ENCODE measurements at places on chromosomes 2 and 18.

- no peak for DNase-seq
Measured at GRCh38 chr2:238586931-238587775, 160.4 kb downstream of the ASB1 start.

DNA sequence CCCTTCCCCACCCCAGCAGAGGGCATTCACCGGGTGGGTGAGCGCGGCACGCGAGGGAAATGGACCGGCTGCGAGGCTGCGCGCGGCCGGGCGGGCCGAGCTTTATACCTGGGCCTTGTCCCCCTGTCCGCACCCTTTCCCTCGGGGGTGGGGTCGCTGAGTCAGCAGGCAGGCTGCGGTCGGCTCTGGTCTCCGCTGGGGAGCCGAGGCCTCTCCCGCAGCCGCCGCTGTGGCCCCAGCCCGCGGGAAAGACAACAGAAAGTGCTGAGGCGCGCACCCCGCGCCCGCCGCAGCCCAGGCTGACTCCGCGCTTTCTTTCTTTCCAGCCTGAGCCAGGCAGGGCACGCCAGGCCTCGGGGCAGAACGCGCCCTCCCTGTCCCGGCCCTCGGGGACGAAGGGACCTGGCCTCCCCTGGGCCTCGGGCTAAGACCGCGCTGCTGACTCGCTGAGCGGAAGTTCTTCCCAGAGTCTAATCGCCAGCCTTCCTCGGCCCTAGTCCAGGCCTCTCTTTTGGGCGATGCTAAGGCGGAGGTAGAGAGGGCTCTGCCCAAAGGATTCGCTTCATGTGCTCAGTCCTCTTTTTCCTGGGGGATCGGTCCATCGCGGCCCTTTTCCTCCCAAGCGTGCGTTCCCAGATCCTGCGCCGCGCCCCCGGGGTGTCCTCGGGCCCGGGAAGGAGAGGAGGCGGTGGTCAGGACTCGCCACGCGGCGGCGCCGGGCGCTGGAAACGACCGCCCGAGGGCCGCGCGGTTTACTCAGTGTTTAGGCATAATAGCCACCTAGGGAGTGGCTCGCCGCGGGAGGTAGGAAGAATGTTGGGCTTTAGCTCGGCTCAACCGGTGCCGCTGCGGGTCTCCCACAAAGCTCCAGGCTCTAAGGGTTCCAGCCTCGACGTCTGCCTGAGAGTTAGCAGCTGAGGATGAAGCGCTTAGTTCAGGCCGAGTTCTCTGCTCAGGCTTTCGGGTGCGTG, at the start of gene CRYBA2:
Gene CRYBA2 (minus strand): TSS at position 78 of the 971 bp plus-strand sequence. CDS start 246 bp downstream, outside the sequence.
- peak; percentile 89 for DNase-seq

GRCh38 chr2:137797641-137798040, 166.6 kb upstream of the HNMT start:
- no peak for DNase-seq

DNA sequence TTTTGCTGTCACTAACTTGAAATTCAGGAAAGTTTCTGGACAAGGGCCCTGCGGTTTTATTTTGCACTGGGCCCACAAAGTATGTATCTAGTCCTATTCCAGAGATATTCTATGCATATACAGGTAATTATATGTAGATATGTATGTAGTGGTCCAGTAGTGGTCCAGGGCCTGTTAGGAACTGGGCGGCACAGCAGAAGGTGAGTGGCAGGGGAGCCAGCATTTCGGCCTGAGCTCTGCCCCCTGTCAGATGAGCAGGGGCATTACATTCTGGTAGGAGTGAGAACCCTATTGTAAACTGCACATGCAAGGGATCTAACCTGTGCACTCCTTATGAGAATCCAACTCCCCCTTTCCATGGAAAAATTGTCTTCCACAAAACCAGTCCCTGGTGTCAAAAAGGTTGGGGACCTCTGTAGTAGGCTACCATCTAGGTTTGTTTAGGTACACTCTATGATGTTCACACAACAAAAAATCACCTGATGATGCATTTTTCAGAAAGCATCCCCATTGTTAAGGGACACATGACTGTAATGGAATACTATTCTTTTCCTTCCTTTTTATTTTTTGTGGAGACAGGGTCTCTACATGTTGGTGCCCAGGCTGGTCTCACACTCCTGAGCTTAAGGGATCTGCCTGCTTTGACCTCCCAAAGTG, 2.8 kb upstream of the PPP4R3B start:
- no peak for DNase-seq

- DNase-seq = peak; percentile 56
Measured at GRCh38 chr2:111139637-111140317, 19.1 kb downstream of the BCL2L11 start.
